ENCODE measurements at places on chromosomes 6 and 20. TPM values are rescaled to one million over a fixed set of nuclear protein-coding genes. Genes with fewer than 3 reads are reported as not detected.

The HLA-DQB2 gene
- total RNA-seq = not detected

The ELOVL2 gene
- not detected for total RNA-seq

The RPN2 gene
- 236 TPM for total RNA-seq

The PKIB gene
- total RNA-seq = not detected

The LIN28B gene
- not detected for total RNA-seq

The SYCP2 gene
- total RNA-seq = 1.2 TPM

The RNF144B gene
- total RNA-seq = 10.3 TPM

The NRSN1 gene
- total RNA-seq = not detected

The RSPO3 gene
- not detected for total RNA-seq

The PLA2G7 gene
- not detected for total RNA-seq

The OR2H2 gene
- total RNA-seq = not detected

The C20orf96 gene
- 2.4 TPM for total RNA-seq

The RAD21L1 gene
- total RNA-seq = not detected

The KLHDC3 gene
- total RNA-seq = 104 TPM

The SLC44A4 gene
- total RNA-seq = not detected

The HTR1B gene
- total RNA-seq = 2.4 TPM

The ZNF217 gene
- 9.7 TPM for total RNA-seq

The RCAN2 gene
- total RNA-seq = not detected

The OTOR gene
- total RNA-seq = not detected

The SNX9 gene
- total RNA-seq = 31.6 TPM

The THBS2 gene
- total RNA-seq = 2.0 TPM

The VWA7 gene
- 0.40 TPM for total RNA-seq

The INSM1 gene
- not detected for total RNA-seq

The PKIG gene
- 138 TPM for total RNA-seq

The ADAM33 gene
- total RNA-seq = not detected
